ENCODE measurements at places on chromosomes 11 and 22.

GRCh38 chr11:36421546-36422155 is 88.4 kb downstream of the TRAF6 start:
- DNase-seq: no peak

- no peak for DNase-seq
Observed at GRCh38 chr11:34345540-34345876, 12.3 kb downstream of the ABTB2 start.

- DNase-seq: no peak
Observed at GRCh38 chr11:111417011-111417765, 38.1 kb upstream of the POU2AF1 start.

DNA sequence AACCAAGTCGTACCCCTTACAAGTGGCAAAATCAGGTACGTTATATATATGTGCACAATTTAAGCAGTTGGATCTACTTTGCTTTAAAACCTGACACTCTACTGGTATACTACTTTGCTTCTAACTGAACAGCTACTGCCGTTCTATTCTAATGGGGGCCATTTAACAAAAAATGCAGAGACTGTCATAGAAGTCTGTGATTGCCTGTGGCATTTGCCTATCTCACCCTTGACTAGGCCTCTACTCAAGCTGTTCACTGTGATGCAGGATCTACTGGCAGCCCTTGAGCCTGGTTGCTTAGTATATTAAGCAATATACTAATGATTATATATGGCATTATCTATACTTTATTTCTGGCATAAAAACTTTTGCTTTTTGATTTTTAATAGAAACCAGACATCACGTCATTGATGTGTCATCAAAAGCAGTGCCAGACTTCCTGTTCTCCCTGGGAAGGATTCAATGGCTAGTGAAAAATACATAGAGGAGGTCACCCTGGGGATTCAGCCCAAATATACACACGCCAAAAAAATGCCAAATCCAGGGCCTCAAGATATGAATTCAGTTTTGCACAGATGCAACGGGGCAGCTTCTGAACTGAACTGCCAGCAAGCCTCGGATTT is 40.0 kb upstream of the FIBIN start:
- no peak for DNase-seq
